AG10803 (cell line): ENCODE measurements at places on chromosomes 7 and 10.
A peak's percentile ranks its signal among the peaks of the same experiment; 100 is the strongest.

GRCh38 chr7:133931053-133931452 is 196.1 kb upstream of the LRGUK start:
- no peak for DNase-seq

GRCh38 chr10:16182144-16182543 is 254.7 kb upstream of the PTER start:
- DNase-seq: no peak

GRCh38 chr7:47441796-47442604 is 139.9 kb downstream of the TNS3 start:
- peak; percentile 32 for DNase-seq

- peak; percentile 23 for DNase-seq
Observed at GRCh38 chr7:66683770-66684123, 55.1 kb downstream of the KCTD7 start.

DNA sequence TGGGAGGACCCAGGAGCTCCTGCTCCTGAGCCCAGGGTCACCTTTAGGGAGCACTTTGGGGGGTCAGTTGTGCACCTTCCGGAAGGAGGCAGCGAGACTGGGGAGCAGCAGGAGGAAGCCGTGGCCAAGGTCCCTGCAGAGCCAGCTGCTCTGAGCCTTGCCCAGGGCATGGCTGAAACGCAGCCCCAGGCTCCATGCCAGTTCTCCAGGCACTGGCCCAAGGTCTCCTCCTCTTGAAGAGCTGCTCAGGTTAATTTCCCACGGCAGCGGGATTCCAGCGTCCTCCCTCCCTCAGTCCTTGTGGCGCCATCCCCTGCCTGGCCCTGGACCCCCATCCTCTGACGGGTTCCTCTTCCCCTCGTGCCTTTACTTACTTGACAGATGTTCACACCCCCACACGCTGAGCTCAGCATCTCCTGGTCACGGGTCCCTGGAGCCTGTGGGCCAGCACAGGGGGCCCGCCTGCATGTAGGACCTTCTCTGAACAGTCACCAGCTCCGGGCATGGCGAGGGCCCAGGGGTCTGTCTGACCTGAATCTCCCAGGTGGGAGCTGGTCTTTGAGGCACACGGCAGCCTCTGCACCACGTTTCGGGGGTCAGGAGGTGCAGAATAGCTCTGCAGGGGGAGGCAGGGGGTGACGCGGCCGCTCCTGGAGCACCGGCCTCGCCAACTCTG is 16.7 kb upstream of the CFAP46 start:
- no peak for DNase-seq

DNA sequence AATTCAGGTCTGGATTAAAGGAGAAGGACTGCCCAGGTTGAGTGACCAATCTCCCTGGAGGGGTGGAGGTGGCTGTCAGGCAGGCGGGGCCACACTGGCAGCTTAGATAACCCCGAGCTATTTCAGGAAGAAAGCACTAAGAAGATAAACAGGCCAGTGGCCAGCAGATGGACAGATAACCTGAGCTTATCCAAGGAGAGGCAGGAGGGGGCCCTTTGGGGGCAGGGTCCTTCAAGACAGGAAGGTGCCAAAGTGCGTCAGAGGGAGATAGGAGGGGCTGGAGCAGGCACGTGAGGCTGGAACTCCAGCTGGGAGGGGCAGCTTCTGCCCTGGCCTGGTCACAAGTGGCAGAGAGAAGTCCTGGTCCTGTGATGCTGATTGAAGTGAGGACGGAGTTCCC is 29.8 kb upstream of the PODXL start:
- DNase-seq: no peak

GRCh38 chr7:5703572-5704533 is 77.6 kb downstream of the RNF216 start:
- DNase-seq: no peak

- DNase-seq: peak; percentile 54
Observed at GRCh38 chr7:6558837-6559236, 7.6 kb upstream of the GRID2IP start.

- peak; percentile 25 for DNase-seq
Observed at GRCh38 chr10:71205468-71205867, 6.9 kb upstream of the UNC5B start.

GRCh38 chr10:79081353-79082034 is 12.7 kb downstream of the ZMIZ1 start:
- DNase-seq: peak; percentile 93

DNA sequence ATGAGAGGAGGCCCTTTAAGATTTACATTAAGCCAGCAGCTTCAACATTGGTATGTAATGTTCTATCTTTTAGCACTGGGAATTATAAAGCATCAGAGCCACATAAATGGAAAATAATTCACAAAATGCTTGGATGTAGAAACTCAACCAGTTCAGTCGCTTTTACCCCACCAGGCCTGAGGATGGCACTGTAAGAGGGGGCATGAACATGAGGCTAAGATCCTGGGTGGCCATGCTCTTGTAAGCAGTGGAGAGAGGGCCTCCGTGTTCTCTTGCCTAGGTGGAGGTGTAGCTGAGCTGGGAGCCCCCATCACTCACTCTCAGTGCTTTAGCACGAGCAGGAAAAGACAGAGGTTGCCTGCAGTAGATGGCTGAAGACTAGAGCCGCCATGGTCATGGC is 238.8 kb downstream of the FANK1 start:
- no peak for DNase-seq

DNA sequence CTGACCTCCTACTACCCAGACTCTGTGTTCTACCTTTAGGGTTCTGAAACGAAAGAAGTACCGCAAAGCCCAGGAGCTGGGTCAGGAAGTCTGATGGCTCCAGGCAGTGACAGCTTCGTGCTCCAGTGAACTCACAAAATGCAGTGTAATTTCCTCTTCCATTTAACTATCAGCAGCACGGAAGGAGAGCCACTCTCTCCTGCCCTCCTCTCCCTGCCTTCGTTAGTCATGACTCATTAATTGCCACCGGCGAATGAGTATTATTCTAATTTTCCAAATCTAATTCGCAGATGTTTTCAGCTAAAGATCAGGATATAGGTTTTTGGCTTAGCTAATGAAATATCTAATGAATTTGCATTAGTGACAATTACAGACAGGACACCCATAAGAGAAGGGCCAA is 1262.0 kb downstream of the TYW1 start:
- no peak for DNase-seq

DNA sequence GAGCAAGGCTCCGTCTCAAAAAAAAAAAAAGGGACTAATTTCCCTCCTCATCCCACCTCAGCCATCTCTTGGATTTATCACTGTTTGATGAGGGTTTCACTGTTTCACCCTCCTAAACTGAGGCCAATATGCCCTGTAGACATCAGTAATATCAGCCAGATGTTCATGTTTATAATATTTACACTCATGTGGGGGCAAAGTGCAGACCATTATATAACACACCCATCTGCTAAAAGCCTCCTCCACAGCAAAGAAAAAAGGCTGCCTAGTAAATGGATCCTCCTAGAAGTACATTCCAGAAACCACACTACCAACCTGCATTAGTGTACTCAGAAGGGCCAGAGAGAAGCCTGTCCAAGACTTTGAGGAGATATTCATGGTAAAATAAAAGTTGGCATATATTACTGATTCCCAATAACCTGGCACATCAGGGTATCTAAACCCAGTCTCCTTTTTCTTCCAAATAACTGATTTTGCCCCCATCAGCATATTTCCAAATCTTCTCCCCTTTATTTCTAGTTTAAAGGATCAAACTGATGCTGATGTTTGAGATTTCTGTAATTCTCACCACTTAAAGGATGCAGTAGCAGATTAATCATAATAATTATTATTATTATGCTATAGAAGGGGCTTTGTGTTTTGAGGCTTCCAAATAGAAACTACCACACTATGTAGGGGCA is 55.1 kb downstream of the LGI1 start:
- no peak for DNase-seq

DNA sequence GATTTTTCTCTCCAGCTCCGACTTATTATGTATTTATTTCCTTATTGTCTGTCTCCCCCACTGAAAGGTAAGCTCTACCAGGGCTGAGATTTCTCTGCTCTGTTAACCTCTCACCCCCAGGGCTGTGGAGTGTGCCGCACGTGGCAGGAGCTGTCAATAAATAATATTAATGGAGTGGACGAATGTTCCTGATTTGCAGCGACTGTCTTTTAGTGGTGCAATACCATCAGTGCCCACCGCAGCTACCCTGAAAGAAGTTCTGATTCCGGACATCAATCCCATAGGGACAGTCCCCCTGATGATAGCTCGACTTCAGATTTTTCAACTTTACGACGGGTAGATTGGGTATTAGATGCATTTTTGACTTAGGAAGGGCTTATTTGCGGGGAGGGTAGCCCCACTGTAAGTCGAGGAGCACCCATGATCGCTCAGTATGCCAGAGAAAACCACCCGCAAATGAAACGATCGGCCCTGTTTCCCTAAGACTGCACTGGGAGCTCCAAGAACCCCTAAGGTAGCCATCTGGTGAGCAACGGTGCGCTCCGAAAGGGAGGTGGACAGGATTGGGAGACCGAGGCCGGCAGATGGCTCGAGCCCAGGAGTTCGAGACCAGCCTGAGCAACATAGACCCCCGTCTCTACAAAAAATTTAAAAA is 986 bp upstream of the PPP2R2D start:
- no peak for DNase-seq

- no peak for DNase-seq
Observed at GRCh38 chr7:83947260-83947659, 247.3 kb downstream of the SEMA3A start.

DNA sequence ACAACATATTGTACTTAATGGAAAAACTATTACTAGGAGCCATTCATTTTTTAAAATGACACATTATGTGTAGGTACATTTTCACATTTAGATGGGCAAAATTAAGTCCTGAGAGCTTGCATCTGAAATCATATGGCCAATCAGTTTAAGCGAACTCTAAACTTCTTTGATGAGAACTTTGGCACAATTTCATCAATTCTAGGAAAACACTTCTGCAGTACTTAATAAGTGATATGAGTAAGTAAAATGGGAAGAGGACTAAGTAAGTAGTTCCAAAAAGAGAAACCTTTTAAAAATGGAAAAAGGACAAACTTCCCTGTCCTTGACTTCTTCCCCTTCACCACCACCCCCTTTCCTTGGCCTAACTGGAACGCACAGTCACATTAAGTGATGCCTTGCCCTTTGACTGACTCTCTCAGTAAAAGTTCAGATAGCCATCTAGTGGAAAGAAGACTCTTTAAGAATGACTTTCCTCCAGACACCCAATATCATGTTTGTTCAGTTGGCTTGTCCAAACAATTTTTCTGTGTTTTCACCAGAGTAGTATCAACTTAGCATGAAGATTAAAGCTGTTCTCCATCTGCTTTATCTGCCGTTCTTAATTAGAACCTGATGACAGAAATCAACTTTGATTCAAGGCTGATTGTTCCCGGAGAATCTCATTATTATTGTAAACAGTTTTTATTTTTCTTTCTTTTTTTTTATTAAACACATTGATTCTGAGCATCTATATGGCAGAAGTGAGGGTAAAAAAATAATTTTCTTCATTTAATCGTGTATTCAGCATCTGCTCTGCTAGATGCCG is 45.1 kb downstream of the CNNM2 start:
- DNase-seq: no peak

- no peak for DNase-seq
Observed at GRCh38 chr10:88895250-88895649, 15.2 kb downstream of the STAMBPL1 start.

GRCh38 chr7:158286210-158286609 is 301.4 kb downstream of the PTPRN2 start:
- no peak for DNase-seq

GRCh38 chr10:474406-474805 is 215.1 kb downstream of the DIP2C start:
- no peak for DNase-seq

GRCh38 chr7:3294432-3295100 is 6.5 kb upstream of the SDK1 start:
- DNase-seq: no peak

DNA sequence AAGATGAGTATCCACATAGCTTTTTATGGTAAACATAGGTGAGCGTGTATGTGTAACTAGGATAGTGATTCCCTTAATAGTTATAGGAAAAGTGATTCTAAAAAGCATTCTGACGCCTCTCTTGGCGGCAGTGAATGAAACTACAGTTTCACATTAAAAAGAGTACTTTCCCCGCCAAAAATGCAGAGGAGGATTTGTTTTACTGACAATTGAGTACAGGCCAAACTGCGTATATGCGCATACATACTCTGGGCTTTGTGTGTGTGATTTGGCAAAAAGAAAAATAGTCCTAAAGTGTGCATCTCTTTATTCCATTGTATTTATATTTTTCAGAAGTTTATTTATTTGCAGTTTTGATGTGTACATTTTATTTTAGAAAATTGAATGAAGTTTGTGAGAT is 10.3 kb downstream of the CUL1 start:
- DNase-seq: no peak

DNA sequence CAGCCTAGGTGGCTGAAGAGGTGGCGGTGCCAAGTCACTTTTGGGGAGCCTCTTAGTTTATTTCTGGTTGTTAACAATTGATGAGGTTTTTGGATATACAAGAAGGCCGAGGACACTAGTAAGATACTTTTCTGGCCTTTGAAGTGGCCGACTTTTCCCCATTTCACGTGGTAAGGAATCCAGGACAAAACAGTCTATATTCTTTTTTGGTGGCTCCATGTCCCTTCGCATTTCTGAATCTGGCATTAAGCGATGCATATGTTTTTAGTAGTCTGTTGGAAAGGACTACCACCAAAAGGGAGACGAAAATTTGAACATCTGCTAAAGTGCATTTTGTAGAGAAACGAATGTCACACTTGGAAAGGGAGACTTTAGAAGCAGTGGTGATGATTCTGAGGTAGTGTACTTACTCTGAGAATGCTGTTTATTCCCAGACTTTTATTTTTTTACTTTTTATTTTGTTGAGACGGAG is 1.5 kb downstream of the MLLT10 start:
- no peak for DNase-seq

DNA sequence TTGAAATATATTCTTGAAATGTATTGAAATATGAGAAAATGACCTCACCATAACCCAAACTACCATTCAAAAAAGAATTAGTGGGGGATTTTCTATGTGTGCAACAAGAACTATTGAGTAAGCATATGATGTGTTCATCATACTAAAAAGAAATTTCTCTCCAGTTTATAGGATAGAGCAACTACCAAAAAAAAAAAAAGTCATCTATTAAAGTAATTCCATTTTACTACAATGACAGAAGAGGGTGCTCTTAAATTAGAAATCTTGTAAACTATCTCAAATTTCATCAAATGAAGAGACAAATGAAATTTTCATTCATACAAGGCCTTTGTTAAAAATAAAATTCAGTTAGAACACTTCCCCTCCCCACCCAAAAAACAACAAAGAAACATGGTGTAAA is 195.4 kb upstream of the PLXDC2 start:
- peak; percentile 6 for DNase-seq
